Heart left ventricle (tissue), 16 donors: ENCODE measurements at places on chromosomes 5 and 9.

GRCh38 chr5:133327946-133328401 lies 276.2 kb downstream of the HSPA4 start:
- DNase-seq: no peak

DNA sequence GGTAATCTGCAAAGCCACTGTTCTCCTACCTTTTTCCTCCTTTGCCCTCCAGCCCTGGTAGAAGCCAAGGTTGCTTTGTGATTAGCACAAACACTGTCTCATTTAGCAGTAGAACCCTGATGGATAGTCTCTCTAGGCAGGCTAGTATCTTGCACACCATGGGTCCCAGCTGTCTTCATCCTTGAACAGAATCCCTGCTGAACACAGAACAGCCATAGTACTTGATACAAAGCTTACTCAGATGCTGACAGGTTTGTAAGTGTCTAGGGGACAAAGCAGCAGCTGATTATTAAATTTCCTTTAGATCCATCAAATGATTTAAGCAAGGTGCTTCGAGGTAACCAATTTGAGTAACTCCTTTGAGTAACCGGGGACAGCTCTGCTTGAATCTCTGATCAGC lies 163.7 kb upstream of the PPP1R2B start:
- DNase-seq: no peak

- no peak for DNase-seq
These were observed 59.3 kb downstream of the TRIO start for GRCh38 chr5:14202462-14202861.

GRCh38 chr9:70525519-70525918 lies 111.1 kb upstream of the KLF9 start:
- DNase-seq: no peak

- no peak for DNase-seq
These were observed 16.5 kb upstream of the POC5 start for GRCh38 chr5:75733767-75734166.
